ENCODE measurements at places on chromosomes 12 and 14.

DNA sequence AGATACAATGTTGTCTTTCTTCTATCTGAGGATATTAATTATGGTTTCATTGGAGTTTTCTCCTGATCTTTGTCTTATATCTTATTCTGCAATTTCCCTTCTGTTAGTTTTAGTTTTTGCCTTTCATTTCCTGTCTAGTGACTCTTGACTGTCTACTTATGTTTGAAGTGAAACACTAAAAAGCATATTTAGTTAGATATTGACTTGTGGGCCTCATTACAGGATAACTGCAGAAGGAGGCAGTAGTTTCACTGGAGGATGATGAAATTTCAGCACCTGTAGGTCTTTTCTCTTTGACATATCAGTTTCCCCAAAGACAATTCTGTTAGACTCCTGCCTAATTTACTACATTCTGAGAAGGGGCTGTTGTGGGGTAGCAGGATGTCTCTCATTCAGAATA lies 97.5 kb upstream of the NEDD1 start:
- DNase-seq = no peak

- no peak for DNase-seq
Measured at GRCh38 chr14:105531088-105531893, 4.9 kb downstream of the TMEM121 start.

GRCh38 chr12:10398168-10398567 lies 8.3 kb upstream of the KLRK1 start:
- DNase-seq = no peak

DNA sequence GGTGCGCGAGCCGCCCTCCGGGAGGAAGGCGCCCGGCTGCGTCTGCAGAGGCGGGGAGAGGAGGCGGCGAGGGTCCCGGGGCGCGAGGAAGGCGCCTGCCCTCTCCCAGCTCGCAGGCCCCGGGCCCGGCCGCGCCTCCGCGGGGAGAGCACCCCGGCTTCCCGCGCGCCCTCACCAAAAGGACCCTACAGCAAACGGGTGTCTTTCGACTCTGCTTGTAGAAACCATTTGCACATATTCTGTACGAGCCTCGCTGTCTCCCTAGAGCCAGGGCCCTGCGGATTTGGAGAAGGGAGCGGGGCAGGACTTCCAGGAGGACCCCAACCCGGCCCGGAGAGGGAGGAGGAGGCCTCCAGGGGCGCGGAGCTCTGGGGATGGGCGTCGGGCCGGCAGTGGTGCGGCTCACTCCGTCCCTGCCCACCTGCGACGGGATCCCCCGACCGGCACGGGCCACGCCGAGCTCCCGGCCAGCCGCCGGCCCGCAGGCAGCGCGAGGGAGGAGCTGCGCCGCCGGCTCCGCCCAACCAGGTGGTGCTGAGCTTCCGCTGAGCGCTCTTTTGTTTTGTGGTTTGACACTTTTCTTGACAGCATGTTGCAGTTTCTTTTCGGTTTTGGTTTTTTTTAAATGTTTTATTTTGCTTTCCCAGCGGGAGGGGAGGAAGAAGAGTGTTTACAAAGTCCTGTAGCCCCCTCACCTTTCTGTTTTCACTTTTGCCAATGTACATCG lies 103.3 kb upstream of the FKBP4 start:
- DNase-seq = no peak

- no peak for DNase-seq
Measured at GRCh38 chr12:117148642-117149041, 41.6 kb downstream of the FBXO21 start.

DNA sequence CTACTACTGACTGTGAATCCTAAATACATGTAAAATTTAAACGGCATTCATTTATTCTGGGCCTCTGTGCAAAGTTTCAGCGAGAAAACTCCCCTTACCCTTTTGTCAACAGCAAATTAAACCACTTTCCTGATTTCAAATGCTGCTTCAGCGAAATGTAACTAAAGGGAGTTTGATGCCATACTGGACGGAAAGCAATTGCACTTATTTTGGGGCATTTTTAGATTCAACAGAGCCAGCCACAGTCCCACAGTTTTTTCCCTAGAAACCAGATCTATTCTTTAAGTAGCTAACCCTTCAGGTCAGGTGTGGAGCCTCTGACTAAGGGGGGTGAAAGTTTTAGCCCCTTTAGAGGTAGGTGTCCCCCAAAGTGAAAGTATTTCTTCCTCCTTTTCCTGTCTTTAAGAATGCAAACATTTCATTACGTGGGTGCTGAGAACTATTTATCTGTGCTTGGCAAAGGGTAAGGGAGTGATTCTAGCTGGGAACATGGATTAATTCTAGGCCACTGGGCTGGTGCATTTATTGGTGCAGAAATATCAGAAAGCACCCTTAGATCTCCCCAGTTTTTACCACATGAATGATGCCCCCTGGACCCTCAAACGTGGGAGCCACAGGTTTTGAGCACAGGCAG lies 72.7 kb downstream of the SPTB start:
- DNase-seq = no peak

DNA sequence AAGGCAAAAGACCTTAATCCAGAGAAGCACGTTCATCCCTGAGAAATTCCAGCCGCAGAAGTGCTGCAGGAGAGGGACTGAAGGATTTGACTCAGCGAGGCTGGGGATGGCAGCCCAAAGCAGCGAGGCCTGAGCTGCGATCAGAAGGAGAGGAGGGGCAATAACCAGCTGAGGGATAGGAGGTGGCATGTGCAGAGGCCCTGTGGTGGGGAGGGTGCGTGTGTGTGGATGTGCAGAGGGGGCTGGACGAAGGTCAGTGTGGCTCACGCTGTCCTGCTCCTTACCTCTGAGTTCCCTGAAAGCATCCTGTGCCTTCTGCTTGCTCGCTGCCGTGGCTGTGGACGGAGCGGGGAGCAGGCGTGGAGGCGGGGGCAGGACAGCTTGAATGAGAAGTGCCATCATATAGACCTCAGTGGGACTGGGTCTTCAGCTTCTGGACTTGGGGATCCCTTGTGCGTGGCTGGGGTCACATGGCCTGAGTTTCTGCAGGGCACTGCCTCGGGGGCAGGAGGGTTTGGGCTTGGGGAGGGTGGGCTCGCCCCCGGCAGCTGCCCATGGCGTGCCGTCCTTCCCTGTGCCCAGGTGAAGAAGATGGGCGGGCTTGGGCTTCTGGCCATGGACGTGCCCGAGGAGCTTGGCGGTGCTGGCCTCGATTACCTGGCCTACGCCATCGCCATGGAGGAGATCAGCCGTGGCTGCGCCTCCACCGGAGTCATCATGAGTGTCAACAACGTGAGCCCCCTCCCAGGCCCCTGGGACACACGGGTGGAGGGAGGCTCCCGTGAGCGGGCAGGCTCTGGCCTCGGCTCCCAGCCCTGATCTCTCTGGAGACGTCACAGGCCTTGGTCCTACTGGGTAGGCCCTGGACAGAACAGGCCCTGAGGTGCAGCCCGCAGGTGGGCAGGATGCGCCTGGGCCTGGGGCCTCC lies 11.0 kb downstream of the ACADS start:
- DNase-seq = no peak

DNA sequence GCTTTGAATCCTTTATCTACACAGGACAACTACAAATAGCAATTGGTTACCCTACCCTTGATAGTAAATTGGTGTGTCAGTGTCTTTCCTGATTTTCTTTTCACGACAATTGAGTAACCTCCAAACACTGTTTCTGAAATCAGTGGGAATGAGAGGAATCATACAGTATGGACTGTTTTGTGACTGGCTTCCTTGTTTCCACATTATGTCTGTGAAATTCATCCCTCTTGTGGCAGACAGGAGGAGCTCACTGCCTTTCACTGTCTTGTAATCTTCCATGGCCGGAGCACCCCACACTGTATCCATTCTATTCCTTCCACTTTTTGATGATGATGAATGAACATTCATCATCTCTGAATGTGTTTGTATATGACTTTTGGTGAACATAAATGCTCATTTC lies 164.0 kb upstream of the PZP start:
- no peak for DNase-seq

- no peak for DNase-seq
Measured at GRCh38 chr14:93716746-93717667, 71.3 kb downstream of the PRIMA1 start.

DNA sequence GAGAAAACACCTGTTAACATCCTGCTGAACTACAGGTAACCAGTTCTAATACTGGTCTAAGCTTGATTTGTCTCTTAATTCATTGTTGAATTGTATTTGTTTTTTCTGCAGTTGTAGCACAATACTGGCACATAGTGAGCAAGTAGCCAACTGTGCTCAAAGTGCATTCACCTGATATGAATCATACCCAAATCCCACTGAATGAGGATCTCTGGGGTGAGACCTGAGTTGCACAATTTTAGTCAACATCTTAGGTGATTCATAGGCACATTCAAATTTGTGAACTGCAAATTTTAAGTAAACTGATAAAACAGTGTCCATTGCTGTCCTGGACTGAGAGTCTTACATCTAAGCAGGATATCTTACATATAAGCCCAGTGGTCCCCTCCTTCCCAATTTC lies 12.8 kb downstream of the KCNC2 start:
- DNase-seq = no peak

- no peak for DNase-seq
Measured at GRCh38 chr14:58362798-58363412, 32.8 kb upstream of the TOMM20L start.

DNA sequence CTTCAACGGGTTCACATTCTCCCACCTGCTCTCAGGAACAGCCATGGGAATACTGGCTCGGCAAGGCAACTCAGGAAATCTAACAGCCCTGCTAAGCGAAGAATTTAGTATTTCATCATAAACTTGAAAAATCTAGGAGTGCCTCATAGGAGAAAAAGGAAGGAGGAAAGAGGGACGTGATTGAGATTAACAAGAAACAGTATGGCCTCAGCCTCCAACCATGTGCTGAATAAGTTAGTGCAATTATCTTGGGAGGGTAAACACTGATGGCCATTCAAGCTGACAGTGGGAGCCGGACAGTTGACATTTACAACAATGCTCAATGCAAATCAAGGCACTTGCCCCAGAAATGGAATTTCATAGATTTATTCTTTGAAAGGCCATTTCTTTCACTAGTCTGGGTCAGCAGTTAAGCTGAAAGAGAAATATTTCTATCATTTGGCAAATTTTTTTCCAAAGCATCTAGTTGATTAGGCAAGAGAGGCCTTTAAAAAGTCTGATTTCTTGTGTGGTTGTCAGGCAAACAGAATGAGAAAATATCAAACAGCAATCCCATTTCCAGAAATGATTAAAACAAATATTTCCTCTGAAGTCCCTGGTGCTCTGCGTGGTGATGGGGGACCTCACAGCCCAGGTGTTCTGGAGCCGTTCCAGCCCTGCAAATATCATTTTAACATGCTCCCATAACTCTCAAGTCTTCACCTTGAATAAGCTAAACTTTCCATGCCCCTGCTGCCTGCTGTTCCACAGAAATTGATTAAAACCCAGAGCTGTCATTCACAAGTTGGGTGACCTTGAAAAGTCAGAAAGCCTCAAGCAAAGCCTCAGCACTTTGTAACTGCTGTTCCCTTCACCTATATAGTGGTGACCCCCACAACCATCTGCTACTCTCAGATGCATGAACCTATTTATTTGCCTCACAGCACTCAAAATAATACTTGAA lies 121.6 kb downstream of the PHLDA1 start:
- no peak for DNase-seq

DNA sequence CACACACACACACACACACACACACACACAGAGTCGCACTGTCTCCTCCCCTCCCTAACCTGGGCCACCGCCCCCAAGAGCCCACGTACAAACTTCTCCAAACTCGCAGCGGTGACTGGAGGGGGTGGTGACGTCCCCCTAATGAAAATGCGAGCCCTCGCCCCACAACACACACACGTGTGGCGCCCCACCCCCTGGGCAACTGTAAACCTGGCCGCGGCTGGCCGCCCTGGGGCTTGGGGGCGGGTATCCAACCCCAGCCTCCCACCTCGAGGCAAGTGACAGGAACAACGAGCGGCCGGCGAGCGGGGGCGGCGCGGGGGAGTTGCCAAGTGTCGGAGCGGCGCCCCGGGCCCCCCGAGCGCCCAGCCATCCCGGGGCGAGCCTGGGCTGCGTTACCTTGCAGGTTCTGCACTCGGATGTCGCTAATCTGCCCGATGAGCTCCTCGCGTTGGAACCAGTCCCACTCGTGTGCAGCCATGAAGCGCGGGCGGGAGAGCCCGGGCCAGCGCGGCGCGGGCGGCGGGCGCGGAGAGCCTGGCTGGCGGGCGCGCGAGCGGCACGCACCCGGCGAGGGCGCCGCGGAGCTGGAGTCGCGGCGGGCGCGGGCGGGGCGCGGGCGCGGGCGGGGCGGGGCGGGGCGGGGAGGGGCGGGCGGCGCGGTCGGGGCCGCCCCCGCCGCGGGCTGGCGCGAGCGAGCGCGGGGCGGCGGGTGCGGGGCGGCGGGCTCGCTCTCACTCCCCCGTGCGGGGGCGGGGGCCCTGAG lies at the start of gene CLMN:
TSS of gene CLMN (minus strand) at position 597 of the 766 bp plus-strand sequence. CDS start at position 481, 116 bp downstream.
- DNase-seq = no peak

DNA sequence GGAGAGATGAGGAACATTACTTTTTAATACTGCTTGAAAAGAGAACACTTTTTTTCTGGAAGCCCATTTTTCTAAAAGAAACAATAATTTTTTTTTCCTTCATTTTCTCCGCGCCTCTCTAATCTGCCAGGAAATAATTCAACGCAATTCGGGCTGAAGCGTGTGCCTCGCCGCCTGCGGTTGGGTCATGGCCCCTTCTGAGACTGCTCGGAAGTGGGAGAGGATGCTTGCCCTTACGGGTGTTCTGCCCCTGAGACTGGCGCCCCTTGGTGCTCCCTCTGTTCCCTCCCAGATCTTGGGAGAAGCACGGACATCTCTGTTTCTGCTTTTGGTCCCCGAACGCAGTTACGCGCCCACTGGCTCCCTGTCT lies 332 bp upstream of the TBC1D30 start:
- DNase-seq = no peak

- DNase-seq = no peak
Measured at GRCh38 chr12:240566-240965, 22.1 kb downstream of the SLC6A13 start.

GRCh38 chr14:35535483-35536112 lies 1.6 kb downstream of the INSM2 start:
- no peak for DNase-seq

DNA sequence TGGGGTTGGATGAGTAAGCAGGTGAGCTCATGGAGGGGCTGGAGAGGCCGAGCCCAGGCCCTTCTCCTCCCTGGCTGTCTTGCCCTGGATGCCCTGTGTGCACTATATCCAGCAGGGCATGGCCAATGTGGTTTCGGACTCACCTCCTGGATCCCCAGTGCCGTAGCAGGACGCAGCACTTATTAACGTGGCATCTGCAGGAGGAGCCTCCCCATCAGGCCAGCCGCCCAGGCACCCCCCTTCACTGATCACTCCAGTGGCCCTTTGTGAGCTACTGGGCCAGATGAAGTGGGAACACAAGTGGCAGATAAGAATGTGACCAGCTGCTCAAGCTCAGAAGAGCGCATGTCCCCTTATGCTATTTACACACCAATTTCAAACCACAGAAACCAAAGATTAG lies 43.1 kb upstream of the DICER1 start:
- DNase-seq = no peak
